Airway epithelial cell (primary cell): ENCODE measurements at places on chromosomes 2 and 18. TPM values are rescaled to one million over a fixed set of nuclear protein-coding genes. Genes with fewer than 3 reads are reported as not detected.

CREG2 gene
- 0.88 and 3.9 TPM in 2 replicates for total RNA-seq

DSG2 gene
- 63.6 and 93.5 TPM in 2 replicates for total RNA-seq

TMEM163 gene
- total RNA-seq: not detected in 2 replicates

SCTR gene
- not detected in 2 replicates for total RNA-seq

DYNAP gene
- 0.14 TPM in 1 of 2 replicates, not detected in the other for total RNA-seq

INHBB gene
- 0.28 TPM in 1 of 2 replicates, not detected in the other for total RNA-seq

KCNE4 gene
- total RNA-seq: 0.35 TPM in 1 of 2 replicates, not detected in the other

SERPINB4 gene
- total RNA-seq: 4.0 and 5.0 TPM in 2 replicates

ZNF804A gene
- total RNA-seq: 0.05 and 0.07 TPM in 2 replicates

CNGA3 gene
- total RNA-seq: not detected in 2 replicates

IL36B gene
- not detected in 2 replicates for total RNA-seq

POTEC gene
- total RNA-seq: not detected in 2 replicates

CDK5R2 gene
- total RNA-seq: not detected in 2 replicates

CDH2 gene
- total RNA-seq: 0.56 and 1.3 TPM in 2 replicates

FKBP1B gene
- total RNA-seq: 25.4 and 29.4 TPM in 2 replicates

SNRNP200 gene
- 56.3 and 80.8 TPM in 2 replicates for total RNA-seq

NEU4 gene
- not detected in 2 replicates for total RNA-seq

PDK1 gene
- 24.8 and 36.7 TPM in 2 replicates for total RNA-seq

PLGLB1 gene
- not detected in 2 replicates for total RNA-seq

C2orf66 gene
- total RNA-seq: 0.09 and 0.56 TPM in 2 replicates

KIAA2012 gene
- not detected in 2 replicates for total RNA-seq

G6PC2 gene
- total RNA-seq: not detected in 2 replicates

SRD5A2 gene
- total RNA-seq: not detected in 2 replicates

SKOR2 gene
- not detected in 2 replicates for total RNA-seq
